ENCODE measurements at places on chromosomes 2 and 18.

- DNase-seq, result no peak
These were observed 44.5 kb downstream of the PHLPP1 start for GRCh38 chr18:62759704-62760402.

GRCh38 chr2:23199115-23199918 lies 185.7 kb upstream of the KLHL29 start:
- DNase-seq, result no peak

GRCh38 chr2:206471524-206472062 lies 28.3 kb downstream of the ADAM23 start:
- no peak for DNase-seq

- DNase-seq, result no peak
These were observed 235.0 kb downstream of the IRS1 start for GRCh38 chr2:226564667-226565066.

- no peak for DNase-seq
These were observed 450.1 kb downstream of the ANKRD30B start for GRCh38 chr18:15198116-15198389.

GRCh38 chr2:109375656-109376055 lies 238.1 kb downstream of the SEPTIN10 start:
- no peak for DNase-seq
